ENCODE measurements at places on chromosomes 7 and 10.

DNA sequence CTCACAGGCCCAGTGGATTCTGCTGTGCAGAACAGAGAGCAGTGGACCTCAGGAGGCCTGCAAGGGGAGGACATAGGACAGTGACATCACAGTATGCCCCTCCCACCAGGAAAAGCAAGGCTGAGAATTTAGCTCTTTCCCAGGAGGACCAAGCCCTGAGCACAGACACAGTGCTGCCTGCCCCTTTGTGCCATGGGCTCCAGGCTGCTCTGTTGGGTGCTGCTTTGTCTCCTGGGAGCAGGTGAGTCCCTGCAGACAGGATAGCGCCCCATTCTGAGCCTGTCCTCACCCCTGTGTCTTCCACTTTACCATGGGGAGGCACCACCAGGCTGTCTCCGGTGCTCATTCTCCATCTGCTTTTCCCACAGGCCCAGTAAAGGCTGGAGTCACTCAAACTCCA lies 63.0 kb upstream of the PRSS58 start:
- DNase-seq: no peak

DNA sequence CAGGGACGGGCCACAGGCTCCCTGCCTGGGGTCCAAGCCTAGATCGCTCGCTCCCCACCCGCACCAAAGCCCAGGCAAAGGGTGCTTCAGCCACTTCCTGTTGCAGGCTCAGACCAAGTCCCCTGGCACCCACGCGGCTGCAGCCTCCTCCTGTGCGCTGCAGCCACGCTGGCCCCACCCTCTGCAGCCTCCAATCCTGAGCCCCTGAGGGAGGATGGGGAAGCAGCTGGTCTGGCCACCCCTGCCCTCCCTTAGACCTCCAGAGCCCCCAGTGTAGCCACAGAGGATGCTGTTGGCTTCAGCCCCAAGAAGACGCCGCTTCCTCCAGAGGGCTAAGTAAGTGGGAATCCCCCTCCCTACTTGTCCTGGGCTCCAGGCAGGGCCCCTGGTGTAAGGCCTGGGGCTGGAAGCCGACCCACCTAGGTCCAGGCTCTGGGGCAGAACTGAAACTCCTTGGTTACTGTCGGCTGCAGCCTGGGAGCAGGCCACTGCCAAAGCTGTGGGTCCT lies 9.4 kb downstream of the LIMK1 start:
- peak; percentile 83 for DNase-seq

- DNase-seq: peak; percentile 72
Measured at GRCh38 chr10:63699785-63700613, 178.8 kb downstream of the REEP3 start.

DNA sequence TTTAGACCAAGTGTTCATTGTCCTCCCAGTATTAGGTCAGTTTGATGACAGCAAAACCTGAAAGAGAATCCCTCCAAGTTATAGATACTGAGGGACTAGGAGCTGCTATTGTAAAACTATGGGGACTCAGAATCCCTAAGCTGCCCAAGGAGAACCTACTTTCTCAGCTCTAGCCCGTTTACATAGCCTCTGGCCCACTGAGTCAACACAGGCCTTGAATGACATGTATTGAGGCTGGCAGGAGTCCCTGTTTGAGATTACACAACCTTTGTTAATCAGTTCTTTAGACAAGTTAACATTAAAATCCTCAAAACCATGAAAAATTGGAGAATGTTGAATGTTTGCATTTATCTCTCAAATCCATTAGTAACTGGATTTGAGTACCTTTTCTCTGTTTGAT lies 1079.0 kb downstream of the KCNMA1 start:
- no peak for DNase-seq

- peak; percentile 49 for DNase-seq
Measured at GRCh38 chr10:129877773-129878371, 86.2 kb downstream of the EBF3 start.

DNA sequence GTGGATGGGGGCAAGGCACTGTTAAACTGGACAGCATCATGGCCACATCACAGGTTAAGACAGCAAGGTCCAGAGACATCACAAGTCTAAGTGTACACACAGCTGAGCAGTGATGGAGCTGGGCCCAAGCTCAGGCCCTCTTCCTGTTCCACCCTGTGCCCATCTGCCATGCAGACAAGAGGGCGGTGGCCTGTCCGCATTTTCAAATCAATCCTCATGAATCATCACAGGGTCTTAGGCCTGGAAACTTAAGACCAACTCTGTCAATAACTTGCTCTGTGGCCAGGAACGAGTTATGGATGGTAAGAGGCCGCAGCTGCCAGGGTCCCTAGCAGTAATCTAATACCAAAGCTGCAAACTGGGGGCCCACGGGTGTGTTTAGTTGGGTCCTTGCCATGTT lies 3.2 kb downstream of the C10orf105 start:
- DNase-seq: no peak

DNA sequence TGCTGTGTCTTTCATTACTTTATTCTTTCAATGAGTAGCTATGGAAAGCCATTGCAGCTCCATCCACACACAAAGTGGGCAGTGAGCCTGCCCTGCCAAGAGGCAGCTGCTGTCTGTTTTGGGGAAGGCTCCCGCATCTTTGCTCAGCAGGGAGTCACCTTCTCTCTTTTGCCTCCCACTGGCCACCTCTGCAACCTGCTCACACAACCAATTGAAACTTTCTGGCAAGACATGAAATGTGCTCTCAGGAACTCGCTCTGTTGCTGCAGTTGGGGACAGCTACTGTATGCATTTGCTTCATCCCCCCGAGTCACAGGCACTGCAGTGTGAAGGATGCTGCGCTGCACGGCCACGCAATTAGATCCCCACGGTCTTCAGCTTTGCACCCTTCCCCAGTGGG lies 244.8 kb upstream of the NFE2L3 start:
- DNase-seq: no peak

- DNase-seq: no peak
Measured at GRCh38 chr10:15083674-15084501, 4.7 kb downstream of the ACBD7 start.

- DNase-seq: no peak
Measured at GRCh38 chr7:5489991-5490536, 66.4 kb upstream of the TNRC18 start.

- DNase-seq: no peak
Measured at GRCh38 chr10:49263591-49263990, 35.4 kb upstream of the C10orf71 start.

Measured in suppressor macrophage treated with lipopolysaccharide for 4 hours (primary cell).